ENCODE measurements at places on chromosomes 1 and 21.

GRCh38 chr1:73813236-73813635, 384.7 kb downstream of the LRRIQ3 start:
- no peak for DNase-seq

DNA sequence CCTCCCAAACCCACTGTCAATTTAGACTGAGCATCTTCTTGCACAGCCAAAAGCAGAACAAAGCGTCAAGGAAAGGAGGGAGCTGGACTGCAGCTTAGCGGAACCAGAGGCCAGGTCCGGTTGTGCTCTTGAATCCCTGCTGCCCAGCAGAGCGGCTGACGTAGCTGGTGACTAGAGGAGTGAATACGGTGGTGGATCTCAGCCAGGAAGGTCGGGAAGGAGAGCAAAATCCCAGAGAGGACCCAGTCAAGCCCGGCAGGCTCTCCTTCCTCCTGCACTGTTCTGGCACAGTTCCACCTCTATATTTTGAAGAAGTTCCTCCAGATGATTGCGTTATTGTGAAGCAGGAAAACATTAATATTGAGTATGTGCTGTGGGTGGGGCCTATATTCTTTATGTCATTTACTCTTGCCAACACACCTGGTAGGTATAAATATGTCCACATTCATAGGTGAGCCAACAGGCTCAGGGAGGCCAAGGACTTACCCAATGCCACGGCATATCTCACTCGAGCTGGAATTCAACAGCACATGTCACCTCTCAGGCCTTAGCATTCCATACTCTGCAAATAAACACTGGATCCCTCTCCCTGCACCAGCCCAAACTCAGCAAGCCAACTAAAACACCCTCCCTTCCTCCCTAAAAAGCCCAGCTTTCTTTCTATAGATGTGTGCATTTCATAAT, 23.6 kb upstream of the ABCB10 start:
- DNase-seq, result no peak

- DNase-seq, result no peak
Observed at GRCh38 chr1:55239548-55239947, 24.4 kb upstream of the USP24 start.

GRCh38 chr1:18468570-18468969, 12.2 kb upstream of the KLHDC7A start:
- DNase-seq, result no peak

DNA sequence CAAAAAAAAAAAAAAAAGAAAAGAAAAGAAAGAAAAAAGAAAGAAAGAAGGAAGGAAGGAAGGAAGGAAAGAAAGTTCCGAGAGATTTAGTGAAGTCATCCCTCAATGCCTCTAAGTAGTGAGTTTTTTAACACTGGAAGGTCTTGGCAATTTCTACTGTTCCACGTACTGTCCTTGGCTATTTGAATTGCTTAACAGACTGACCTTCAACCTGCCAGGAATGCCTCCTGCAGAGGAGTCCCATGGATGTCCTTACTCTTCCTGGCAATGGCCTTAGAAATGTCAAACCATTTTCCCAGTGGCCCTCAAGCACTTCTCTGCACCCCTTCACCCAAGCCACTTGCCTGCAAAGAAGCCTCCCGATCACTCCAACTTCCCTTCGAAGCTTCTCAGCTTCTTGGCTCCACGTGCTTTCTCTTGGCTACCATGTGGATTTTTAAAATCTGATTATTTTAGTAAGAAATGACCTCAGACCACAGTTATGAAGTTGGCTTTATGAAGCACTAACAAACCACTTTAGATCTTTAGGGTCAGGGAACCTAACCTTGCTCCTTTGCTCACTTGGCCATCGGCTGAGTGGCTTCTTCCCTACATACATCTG, 43.7 kb upstream of the ABCG1 start:
- no peak for DNase-seq

DNA sequence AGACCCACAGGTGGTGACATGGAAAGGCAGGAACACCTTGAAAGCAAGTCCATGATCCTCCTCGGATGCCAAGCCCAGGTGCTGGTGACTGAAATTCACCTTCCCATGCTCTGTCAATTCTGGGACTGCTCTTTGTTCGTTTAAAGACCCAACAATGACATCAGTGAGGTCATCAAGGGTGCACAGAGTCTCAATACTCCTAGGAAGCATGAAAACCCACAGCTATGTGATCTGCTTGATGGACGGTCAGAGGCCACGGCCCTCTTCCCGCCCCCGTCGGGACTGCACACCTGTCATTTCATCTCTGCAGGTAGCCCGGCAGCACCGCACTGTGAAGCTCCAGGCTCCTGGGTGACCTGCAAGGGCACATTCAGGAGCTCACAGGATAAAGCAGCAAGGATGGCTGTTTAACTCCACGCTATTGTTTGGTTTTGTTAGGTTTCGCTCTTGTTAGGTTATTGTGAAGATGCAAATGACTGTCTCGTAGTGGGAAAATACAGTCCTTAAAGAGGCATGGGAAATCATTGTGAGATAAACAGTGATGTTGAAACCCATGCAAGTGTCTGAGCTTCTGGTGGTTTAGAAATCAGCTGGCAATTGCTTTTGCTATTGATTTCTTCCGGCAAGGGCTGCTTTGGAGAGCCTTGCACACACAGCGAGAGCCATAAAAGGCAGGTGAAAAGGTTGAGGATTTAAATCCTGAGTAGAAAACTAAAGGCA, 124.8 kb upstream of the AJAP1 start:
- DNase-seq, result no peak

Measured in RWPE1 (cell line).